Adipocyte (in vitro differentiated cells): ENCODE measurements at places on chromosomes 7 and 10.

GRCh38 chr10:117547716-117548668, 5.4 kb downstream of the EMX2 start:
- no peak for DNase-seq

GRCh38 chr10:37856881-37857286, 526 bp downstream of the ZNF248 start:
- peak; percentile 60 for DNase-seq

GRCh38 chr10:71805776-71806703, 32.7 kb upstream of the VSIR start:
- no peak for DNase-seq

GRCh38 chr10:12186323-12186722, 9.4 kb downstream of the NUDT5 start:
- no peak for DNase-seq

DNA sequence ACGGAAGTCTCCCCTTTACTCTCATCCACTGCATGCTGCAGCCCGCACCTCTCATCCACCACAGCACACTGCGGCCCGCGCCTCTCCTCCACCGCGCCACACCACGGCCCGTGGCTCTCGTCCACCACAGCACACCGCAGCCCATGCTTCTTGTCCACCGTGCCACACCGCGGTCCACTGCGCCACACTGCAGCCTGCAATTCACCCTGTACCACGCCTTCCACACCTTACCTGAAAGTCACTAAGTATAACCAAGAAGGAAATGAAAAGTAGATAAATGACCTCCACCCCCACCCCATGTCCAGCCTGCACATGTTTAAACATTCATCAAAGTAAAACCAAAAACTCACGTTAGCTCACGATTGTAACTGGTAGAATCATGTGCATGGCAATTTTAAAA, 176.1 kb downstream of the DIP2C start:
- no peak for DNase-seq

DNA sequence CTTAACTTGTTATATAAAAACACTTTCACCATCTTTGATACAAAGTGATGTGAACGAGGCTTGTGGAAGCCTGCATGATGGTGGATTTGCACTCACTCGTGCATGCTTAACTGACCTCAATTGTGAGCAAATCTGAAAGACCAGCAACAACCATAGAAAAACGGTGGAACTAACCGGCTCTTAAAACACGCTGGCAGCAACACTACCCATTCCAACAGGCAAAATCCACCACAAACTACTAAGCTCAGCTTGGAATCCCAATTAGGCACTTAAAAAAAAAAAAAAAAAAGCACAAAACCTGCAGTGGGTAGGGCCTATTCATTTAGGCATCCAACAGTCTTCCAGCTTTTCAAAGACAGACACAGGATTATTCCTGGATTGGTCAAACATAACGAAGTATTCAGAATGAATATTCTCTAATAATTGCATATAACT, 1.8 kb downstream of the GDI2 start:
- DNase-seq: peak; percentile 67

DNA sequence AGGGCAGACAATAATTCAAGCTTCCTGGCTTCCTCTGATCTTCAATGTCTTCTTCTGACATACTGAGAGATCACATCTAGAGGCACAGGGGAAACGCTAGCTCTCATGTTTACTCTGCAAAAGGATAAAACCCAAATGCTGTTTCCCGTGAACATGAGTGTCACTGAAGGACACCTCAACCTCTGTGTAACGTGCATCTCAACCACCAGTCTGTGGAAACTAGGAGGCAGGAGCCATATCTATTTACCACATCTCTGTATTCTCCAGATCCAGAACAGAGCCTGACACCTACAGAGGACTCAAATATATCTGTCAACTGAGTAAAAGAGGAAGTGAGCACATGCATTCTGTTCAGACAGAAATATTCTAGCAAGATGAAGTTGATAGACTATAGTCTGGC, 140.3 kb upstream of the TARP start:
- DNase-seq: no peak

GRCh38 chr7:124366118-124366517, 333.3 kb upstream of the TMEM229A start:
- DNase-seq: no peak

- DNase-seq: no peak
These were observed 197.5 kb downstream of the C7orf25 start for GRCh38 chr7:42714356-42714755.

DNA sequence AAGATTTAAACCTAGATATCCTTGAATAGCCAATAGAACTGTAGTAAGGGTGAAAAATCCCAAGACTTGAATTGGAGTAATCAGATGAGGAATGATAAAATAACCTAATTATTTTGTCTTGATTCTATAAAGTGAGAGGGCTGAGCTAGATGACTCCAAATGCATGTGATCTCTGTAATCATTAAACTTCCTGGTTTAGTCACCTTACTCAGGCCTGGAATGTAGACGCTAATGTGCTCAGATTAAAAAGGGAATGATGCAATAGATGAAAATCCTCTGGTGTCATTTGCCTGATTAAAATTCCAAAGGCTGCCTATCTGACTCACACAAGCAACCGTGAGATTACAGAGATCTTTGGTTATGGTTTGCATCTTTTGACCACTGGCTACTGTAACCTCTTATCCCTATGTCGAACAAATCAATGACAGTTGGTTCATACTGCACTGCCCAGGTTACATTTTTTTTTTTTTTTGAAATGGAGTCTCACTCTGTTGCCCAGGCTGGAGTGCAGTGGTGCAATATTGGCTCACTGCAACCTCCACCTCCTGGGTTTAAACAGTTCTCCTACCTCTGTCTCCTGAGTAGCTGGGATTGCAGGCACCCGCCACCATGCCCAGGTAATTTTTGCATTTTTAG, 2.9 kb upstream of the HKDC1 start:
- DNase-seq: peak; percentile 43

DNA sequence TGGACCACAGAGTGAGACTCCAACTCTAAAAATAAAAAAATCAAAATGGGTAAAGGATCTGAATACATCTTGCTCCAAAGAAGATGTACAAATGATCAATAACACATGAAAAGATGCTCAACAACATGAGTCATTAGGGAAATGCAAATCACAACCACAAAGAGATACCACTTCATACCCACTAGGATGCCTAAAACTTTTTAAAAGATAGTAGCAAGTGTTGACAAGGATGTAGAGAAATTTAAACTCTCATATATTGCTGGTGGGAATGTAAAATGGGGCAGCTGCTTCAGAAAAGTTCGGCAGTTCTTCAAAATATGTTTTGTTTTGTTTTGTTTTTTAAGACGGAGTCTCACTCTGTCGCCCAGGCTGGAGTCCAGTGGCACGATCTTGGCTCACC, 45.7 kb upstream of the GTF2IRD1 start:
- no peak for DNase-seq

GRCh38 chr7:95593343-95593742, 3.0 kb downstream of the PDK4 start:
- no peak for DNase-seq

DNA sequence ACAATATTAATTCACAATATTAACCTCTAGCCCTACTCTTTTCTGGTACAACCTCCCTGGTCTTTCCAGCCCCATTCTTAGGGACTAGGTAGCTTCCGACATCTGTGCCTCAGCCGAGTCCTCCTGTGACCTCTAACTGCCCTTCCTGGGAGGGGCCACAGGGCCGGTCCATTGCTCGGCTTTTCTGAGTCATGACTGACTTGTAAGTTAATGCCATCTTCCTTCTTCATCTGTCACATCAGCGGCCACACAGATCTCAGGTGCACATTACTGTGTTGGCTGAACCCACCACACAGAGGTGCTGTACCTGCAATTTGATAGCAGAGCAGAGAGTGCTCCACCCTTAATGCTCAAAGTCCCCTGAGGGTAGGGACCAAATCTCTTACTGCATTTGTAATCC, 4.1 kb upstream of the CPA4 start:
- DNase-seq: no peak

DNA sequence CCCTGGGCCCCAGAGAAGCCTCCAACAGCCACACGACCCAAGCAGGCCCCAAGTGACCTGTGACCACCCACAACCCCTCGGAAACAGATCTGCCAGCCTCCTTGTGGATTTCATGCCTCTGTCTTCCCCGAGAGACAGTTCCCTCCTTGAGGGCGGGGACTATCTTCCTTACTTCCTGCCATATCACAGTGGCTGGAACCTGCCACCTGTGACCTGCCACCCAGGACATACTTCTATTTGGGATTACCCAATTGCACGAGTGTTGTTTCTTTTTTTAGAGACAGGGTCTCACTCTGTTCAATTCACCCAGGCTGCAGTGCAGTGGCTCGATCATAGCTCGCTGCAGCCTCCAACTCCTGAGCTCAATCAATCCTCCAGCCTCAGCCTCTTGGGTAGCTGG, 25.9 kb downstream of the TNRC18 start:
- no peak for DNase-seq

DNA sequence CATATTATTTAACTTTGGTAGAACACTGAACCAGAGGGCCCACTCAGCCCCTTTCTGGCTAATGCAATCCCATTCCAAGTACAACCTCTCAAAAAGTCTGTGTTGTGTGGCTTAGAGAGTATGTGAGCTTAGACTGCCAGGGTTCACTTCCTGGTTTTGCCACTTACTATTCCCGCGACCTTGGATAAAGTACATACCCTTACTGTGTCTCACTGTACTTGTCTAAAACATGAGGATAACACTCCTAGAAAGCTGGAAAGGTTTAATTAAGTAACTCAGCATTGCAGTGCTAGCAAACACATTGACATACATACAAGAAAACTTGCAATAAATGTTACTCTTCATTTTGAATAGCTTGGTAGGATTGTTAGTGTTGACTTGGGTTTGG, 215.8 kb downstream of the CHCHD3 start:
- DNase-seq: no peak

DNA sequence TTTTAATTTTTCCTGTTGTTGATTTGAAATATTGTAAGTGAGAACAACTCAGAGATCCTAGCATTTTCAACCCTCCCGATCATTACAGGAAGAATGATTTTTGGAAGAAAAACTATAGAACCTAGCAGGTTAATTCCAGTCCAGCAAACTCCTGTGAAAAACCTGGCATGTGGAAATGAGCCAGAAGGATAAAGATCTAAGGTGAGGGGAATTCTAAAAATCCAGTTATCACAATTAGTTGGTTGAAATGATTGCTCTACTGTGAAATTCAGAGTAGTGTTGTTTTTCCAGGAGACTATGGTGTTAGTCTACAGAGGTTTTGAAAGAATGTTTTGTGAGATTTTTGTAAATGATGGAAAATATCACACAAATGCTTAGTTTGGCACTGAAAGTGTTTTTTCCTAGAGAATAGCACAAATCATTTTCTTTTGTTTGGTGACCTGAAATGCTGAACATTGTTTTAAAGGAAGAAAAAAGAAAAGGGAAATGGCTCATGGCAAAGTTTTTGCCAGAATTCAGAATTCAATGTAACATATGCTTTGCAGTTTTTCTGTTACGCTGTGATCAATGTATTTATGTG, 152.4 kb upstream of the SLC26A5 start:
- no peak for DNase-seq

- no peak for DNase-seq
These were observed 77.1 kb downstream of the GRID1 start for GRCh38 chr10:86289577-86289868.

GRCh38 chr7:85011127-85011526, 175.7 kb downstream of the SEMA3D start:
- no peak for DNase-seq

- peak; percentile 93 for DNase-seq
These were observed at the start of gene PRKG1 for GRCh38 chr10:51074238-51075028. TSS of gene PRKG1 (plus strand) at chr10:51074487.

DNA sequence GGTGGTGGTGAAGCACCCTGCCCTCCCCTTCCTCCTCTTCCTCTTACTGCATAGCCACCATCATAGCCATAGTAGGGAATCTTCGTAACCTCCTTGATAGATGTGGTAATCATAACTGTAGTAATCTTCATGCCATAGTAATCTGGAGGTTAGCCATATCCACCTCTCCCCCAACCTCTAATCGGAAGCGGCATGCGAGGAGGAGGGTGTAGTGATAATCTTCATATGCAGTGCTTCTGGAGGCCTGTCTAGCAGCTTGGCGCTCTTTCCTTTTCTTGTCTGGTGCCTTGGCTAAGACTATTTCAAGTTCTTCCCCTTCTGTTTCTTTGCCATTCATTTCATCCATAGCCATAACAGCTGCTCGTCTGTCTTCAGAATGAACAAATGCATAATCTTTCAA, 90.9 kb downstream of the MLLT10 start:
- DNase-seq: no peak

DNA sequence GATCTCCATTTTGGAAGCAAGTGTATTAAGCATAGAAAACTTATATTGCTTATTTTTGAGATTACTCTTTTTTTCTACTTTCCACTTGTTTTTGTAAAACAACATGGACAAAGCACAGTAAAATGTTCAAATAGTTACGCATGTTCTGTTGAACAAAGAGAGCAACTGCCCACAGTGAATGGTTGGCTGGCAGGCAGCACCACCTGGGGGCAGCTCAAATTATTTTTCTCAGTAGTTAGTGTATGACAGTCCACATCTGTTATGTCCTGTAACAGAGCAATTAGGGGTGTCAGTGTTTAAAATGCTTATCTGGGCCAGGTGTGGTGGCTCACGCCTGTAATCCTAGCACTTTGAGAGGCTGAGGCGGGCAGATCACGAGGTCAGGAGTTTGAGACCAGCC, 46.1 kb upstream of the CACUL1 start:
- DNase-seq: peak; percentile 37

DNA sequence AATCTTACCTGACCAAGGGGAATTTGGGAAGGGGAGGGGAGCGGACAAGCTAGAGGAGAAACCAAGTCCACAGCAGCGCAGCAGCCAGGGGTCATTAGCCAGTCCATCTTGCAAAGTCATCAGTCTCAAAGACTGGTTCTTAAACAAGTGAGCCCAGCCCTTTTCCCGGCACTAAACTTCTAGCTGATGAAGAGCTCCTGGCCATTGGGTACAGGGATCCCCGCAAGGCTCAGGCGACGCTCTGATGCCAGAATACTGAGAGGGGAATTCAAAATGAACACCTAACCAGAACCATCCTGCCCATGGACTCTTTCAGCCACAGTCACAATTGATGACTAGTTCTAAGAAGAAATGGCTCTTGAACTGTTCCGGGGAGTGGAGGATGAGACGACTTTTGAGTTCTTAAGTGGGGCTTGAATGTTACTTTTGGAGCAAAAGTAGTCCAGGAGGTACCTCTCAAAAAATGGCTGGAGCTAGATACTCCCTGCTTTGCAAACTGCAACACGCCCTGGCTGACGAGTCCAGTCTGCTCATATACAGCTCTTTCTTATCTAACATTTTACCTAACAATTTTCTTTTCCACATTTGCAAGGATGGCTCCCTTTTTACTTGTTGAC, 2.5 kb upstream of the TWIST1 start:
- peak; percentile 24 for DNase-seq
